Right lobe of liver (tissue), 6 donors: ENCODE measurements at places on chromosomes 2 and 18. TPM values are rescaled to one million over a fixed set of nuclear protein-coding genes. Genes with fewer than 3 reads are reported as not detected.

Gene SPIRE1
- 2.2 TPM for total RNA-seq

Gene SERPINB11
- total RNA-seq: not detected

GRCh38 chr2:240060977-240061591, 7.8 kb upstream of the OR6B3 start:
- no peaks in the 10 kb centered on the region for H3K27me3 ChIP-seq
- H3K27ac ChIP-seq: no peak overlapping the region
- H3K4me1 ChIP-seq: no peaks in the 10 kb centered on the region
- DNase-seq: no peak

DNA sequence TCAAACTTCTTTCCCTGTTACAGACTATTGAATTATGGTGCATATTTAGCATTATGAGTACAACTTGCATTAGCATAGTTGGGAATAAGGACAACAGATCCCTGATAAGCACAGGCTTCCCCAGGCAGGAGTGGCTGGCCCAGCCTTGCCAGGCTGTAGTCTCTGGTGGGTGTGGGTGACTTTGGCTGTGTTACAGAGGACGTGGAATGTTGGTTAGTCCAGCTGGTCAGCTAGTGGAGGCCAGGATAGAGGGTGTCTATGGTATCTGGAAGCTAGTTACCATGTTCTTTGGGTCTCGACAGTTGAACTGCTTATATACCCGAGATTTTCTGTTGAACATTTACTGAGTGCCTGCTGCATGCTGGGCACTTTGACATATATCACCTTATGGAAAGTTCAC, 4.7 kb downstream of the SH3RF3 start:
- no peaks in the 10 kb centered on the region for H3K36me3 ChIP-seq
- no peak overlapping the region for H3K4me3 ChIP-seq
- no peaks in the 10 kb centered on the region for H3K4me1 ChIP-seq
- no peak for DNase-seq

- no peaks in the 10 kb centered on the region for H3K4me1 ChIP-seq
- no peak overlapping the region for H3K4me3 ChIP-seq
Measured at GRCh38 chr2:66661253-66662173, 226.6 kb downstream of the MEIS1 start.

- DNase-seq: no peak
- peaks cover 13% of the 10 kb centered on the region for H3K36me3 ChIP-seq
- H3K27ac ChIP-seq: no peak overlapping the region
- H3K4me3 ChIP-seq: no peak overlapping the region
Measured at GRCh38 chr2:201472411-201472810, 20.9 kb downstream of the STRADB start.

DNA sequence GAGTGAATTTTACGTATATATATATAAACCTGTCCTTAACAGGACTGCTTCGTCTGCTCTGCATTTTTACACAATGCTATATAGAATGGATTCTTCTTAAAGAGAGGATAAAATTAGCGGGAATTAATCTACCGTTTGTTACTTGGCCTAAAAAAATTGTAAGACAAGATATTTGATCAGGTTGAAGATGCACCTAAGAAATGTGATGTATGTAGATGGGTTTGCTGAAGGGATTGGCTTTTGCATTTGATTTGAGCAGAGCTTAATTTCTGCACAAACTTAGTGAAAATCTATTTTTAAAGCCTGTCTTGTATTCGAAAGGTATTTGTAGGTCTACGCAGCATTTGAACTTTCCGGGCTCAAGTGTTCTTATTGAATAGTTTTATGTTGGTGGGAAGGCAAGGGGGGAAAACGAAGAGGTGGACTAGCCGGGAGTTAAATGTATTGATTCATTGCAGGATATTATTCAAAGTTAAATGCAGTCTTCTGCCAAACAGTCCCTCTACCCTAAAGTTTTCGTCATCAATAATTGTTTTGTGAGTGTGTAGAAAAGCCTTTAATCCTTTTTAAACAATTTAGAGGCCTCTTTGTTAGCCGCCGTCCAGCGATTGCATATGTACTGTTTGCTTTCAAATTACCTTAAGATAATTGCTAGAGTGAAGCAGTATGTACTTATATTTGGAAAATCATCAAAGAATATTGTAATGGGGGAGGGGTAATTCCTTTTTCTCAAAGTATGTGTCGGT, 1.2 kb downstream of the PPP1CB start:
- H3K27me3 ChIP-seq: no peaks in the 10 kb centered on the region
- H3K4me3 ChIP-seq: peak overlapping the region; percentile 77
- no peaks in the 10 kb centered on the region for H3K36me3 ChIP-seq
- H3K4me1 ChIP-seq: no peaks in the 10 kb centered on the region
- no peak for DNase-seq

DNA sequence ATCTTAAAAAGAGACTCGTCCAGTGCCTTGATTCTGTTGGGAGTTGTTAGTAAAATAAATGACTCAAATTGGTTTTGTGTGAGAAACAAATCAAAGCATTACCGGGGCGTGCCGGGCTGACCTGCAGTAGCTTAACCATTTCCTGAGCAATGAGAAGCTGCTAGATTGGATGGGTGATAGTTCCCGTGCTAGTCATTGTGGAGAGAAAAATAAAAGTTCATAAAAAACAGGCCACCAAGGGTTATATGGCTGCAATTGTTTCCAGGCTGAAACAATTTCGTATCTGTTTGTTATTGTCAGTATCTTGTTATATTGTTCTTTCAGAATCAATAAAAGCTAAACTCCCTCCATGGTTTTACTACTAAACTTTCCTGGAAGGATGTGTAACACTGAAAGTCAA, 314.4 kb downstream of the MTX2 start:
- H3K27ac ChIP-seq: no peak overlapping the region
- DNase-seq: no peak
- H3K4me1 ChIP-seq: peaks cover 10% of the 10 kb centered on the region
- H3K36me3 ChIP-seq: no peaks in the 10 kb centered on the region
- H3K27me3 ChIP-seq: no peaks in the 10 kb centered on the region
- no peak overlapping the region for H3K4me3 ChIP-seq

DNA sequence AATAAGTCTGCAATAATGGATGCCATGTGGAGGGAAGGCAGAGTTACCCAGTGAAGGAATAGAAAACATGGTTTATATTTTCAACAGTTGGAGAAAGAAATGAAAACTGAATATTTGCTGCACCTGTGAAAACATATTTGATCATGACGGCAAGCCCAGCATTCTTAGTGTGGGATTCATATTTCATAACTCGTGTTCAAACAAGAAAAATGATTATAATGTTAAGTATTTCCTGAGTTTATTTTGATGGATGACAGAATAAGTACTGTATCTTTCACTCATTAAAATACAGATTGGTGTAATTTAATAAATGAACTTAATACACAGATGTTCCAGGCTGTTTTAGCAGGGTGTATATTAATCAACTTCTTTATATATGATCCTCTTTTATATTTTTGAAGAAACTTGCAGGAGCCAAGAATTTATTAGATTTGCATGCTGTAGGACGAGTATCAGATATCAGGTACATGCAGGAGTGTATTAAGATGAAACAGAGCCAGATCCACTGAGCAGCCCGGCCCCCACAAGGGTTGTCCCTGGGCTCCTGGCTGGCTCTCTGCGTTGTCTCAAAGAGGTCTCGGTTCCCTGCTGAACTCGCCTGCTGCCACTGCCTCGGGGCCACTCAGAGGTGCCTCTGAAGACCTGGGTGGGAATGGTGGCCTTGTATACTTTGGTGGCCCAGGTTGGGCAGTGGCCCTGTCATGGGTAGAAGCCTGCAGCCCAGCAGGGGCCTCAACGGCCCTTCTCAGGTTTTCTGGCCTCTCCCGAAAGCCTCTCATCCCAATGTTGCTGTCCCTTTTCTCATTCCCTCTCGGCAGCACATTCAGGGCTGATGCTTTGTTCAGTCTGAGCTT, 95.0 kb upstream of the LDAH start:
- no peak overlapping the region for H3K27ac ChIP-seq
- H3K36me3 ChIP-seq: no peaks in the 10 kb centered on the region
- H3K4me3 ChIP-seq: no peak overlapping the region
- DNase-seq: no peak
- no peaks in the 10 kb centered on the region for H3K4me1 ChIP-seq

- no peaks in the 10 kb centered on the region for H3K27me3 ChIP-seq
- DNase-seq: no peak
- H3K4me3 ChIP-seq: no peak overlapping the region
- H3K27ac ChIP-seq: no peak overlapping the region
Measured at GRCh38 chr2:86081724-86082123, 24.0 kb downstream of the POLR1A start.

GRCh38 chr2:2845806-2846315, 514.8 kb upstream of the MYT1L start:
- no peak for DNase-seq
- H3K27me3 ChIP-seq: no peaks in the 10 kb centered on the region
- H3K27ac ChIP-seq: no peak overlapping the region

DNA sequence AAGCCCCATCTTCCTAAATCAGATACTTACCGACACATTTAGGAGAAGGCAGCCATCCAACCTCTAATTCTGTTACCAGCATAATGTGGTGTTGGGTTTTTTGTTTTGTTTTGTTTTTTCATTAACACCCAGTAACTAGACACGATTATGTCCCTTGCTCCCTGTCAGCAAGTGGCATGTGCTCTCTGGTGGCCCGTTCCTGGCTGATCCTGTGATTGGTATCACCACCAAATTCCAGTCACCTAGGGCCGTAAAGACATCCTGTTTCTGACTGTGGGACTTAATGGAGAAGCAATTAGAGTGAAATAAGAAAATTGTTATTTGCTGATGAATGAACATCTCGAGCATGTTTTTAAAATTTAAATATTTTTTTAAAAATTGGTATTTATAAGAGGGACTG, 5.9 kb upstream of the DLX1 start:
- H3K4me1 ChIP-seq: no peaks in the 10 kb centered on the region
- no peak for DNase-seq
- H3K27me3 ChIP-seq: peaks cover 63% of the 10 kb centered on the region
- no peak overlapping the region for H3K4me3 ChIP-seq
- no peaks in the 10 kb centered on the region for H3K36me3 ChIP-seq

- no peak overlapping the region for H3K27ac ChIP-seq
- no peak for DNase-seq
- no peaks in the 10 kb centered on the region for H3K27me3 ChIP-seq
- H3K36me3 ChIP-seq: no peaks in the 10 kb centered on the region
- H3K4me1 ChIP-seq: no peaks in the 10 kb centered on the region
Measured at GRCh38 chr18:43847164-43848091, 570.1 kb upstream of the SYT4 start.
